ENCODE measurements at places on chromosomes 7 and 10. TPM values are rescaled to one million over a fixed set of nuclear protein-coding genes. Genes with fewer than 3 reads are reported as not detected.

GRCh38 chr7:32937344-32938174 is 19.7 kb upstream of the FKBP9 start:
- no peak for DNase-seq

GRCh38 chr7:18590744-18591340 is 95.3 kb downstream of the HDAC9 start:
- DNase-seq, result no peak

- DNase-seq, result no peak
These were observed 94.1 kb downstream of the SH3PXD2A start for GRCh38 chr10:103761075-103761920.

- DNase-seq, result no peak
These were observed 8.2 kb downstream of the PRXL2A start for GRCh38 chr10:80416479-80417098.

- DNase-seq, result peak; percentile 91
These were observed 43.2 kb downstream of the ASB13 start for GRCh38 chr10:5623081-5623748.

The ANXA8L1 gene
- total RNA-seq, result not detected

The OR2A5 gene
- total RNA-seq, result not detected

The GRID1 gene
- not detected for total RNA-seq

The H2BK1 gene
- not detected for total RNA-seq

The FEZF1 gene
- not detected for total RNA-seq

The TEX47 gene
- total RNA-seq, result not detected

The TCTN3 gene
- total RNA-seq, result 17.6 TPM

Measured in activated CD8-positive, alpha-beta T cell treated with anti-CD3 and anti-CD28 coated beads for 36 hours (primary cell).